ENCODE measurements at places on chromosomes 16 and 17. TPM values are rescaled to one million over a fixed set of nuclear protein-coding genes. Genes with fewer than 3 reads are reported as not detected.

- no peak for DNase-seq
These were observed 26.3 kb downstream of the MARF1 start for GRCh38 chr16:15616475-15617165.

DNA sequence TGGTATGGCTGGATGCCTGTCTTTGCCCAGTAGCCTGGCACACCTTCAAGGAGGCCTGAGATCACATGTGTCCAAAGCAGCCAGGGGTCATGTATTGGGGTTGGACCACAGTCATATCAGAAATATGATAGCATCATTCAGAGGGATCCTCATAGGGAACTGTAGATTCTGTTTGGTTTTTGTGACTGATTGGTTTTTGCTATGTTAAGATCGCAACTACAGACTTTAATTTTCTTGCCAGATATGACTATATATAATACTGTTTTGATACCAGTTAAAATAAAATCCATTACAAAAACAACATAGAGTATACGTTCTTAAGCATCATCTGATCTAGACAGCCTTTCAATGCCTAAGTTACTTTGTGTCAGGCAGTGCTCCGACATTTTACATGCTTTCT lies 11.8 kb upstream of the SMPD3 start:
- no peak for DNase-seq

- no peak for DNase-seq
These were observed 392.7 kb downstream of the CPPED1 start for GRCh38 chr16:12410837-12411490.

DNA sequence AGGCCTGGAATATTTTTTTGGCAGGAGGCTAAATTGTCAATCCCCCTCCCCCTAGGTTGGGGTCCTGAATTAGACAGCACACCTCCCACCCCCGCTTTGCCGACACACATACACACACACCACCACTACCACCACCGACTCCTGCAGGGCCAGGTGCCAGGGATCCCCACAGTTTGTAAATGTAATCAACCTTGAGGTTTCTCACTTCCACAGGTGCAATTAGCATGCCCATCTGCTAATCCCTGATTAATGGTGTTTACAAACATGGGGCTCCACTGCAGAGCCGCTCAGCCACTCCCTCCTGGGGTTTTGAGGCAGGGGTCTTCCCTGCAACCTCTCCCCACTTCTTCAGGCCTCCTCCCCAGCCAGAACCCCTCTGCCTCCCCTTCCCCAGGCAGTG lies 11.8 kb downstream of the MRM1 start:
- no peak for DNase-seq

Gene SLC5A10
- total RNA-seq, result 0.38 TPM

DNA sequence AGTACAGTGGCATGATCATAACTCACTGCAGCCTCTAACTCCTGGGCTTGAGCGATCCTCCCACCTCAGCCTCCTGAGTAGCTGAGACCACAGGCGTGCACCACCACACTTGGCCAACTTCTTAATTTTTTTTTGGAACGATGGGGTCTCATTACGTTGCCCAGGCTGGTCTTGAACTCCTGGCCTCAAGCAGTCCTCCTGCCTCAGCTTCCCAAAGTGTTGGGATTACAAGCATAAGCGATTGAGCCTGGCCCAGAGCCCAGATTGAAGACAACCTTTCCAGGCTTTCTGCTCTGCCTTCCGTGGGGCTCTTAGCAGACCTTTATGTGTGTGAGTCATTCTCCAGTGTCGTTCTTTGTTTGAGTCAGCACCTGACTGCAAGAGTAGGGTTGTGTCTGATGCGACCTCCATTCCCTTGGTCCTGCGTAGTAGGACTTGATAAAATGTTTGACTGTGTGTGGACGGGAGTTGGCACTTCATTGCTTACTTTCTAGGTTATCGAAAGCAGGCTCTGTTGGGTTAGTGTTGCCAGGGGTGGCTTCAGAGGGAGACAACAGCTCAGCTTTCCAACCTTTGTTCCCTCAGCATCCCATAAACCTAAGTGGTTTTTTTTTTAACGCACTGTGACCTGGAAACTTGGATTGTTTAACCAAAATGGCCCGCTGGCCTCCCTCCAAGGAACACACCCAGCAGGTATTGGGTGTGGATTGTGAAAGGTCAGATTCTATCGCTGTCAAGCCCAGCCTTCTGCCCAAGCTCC lies 26.4 kb downstream of the EEF2K start:
- DNase-seq, result no peak

Gene TBC1D3H
- total RNA-seq, result not detected

GRCh38 chr17:34616148-34616547 lies 36.8 kb downstream of the TMEM132E start:
- DNase-seq, result no peak

DNA sequence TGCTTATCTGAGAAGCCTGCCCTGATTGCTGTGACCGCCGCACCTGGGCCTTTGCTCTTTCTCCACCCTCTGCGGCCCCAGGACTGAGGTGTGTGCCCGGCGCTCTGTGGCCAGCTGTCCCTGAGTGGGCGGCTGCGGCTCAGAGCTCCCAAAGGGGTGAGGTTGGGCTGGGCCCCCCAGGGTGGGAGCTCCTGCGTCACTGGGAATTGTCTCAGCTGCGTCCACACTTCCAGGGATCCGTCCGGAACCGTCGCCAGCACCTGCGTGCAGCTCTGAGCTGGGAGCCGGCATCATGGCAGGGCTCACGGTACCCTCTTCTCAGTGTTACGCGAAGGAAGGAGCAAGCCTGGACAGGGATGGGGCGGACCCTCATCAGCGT lies 24.3 kb downstream of the ZNF469 start:
- no peak for DNase-seq

DNA sequence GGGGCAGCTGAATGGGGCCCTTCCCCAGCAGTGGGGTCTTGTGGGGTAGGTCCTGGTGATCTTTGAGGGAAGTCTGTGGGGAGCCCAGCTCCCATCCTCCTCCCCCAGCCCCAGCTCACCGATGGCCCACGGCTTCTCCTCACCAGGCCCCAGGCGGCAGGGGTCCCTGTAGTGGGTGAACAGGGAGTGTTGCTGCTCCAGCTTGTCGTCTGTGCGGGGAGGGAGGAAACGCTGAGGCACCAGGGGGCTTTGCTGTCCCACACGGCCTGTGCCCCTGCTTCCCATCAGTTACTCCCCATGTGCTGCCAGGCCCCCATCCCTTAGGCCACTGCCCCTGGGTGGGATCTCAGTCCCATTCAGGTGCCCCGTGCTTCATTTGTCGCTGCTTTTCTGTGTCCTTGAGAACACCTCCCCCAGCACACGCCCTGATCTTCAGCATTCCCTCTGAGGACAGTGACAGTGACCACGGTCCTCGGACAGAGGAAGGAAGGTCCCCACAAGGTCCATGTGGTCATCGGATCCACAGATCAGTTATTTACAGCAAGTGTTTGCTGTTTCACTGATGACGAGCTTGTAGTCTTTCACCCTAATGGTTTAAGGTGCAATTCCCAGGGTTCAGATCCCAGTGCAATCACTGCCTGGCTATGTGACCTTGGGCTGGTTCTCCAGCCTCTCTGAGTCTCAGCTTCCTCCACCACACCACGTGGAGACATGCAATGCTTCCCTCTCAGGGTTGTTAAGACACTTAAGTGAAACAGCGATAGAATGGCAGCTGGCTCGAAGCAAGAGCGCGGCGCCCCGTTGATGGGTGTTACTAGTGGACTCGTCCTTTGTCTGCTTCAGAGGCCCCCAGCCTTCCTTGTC lies 53.1 kb downstream of the PRMT7 start:
- DNase-seq, result no peak

DNA sequence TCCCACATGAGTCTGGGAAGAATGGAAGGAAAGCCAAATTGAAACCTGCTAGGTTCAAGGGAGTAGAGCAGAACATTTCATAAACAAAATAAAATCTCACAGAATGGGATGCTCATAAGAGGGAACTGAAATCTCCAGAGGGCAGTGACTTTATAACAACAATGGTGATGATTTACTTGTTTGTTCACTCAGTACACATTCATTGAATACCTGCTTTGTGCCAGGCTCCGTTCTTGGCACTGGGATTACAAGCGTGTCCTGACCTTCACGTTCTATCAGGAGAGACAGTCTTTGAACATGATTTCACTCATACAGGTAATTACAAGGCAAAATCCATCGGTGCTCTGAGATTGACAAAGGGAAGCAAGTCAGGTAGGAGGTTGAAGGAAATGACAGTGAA lies 356.3 kb downstream of the HAPSTR1 start:
- no peak for DNase-seq

GRCh38 chr16:67562918-67563707 lies 787 bp downstream of the CTCF start:
- DNase-seq, result peak; percentile 58

Gene CX3CL1
- total RNA-seq, result 12.2 TPM

DNA sequence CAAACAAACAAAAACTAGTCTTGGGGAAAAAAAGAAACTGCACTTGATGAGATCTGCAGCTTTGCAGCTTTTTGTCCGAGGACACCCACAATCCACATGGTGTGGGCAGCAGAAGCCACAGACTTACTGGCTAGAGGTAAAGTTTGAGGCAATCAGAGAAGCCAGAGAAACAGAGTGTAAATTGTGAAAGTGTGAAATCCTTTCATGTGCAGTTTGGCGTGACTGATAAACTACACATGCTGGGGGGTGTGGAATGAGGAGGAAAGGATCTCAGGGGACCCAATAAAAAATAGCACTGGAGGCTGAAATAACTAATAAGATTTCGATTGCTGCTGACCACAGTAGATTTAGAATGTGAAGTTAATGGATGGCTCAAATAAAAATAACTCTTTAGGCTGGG lies 42.4 kb upstream of the HOXB13 start:
- DNase-seq, result no peak

Gene DPEP1
- total RNA-seq, result 0.30 TPM

Gene ZNF232
- 9.6 TPM for total RNA-seq

Gene MPO
- not detected for total RNA-seq

DNA sequence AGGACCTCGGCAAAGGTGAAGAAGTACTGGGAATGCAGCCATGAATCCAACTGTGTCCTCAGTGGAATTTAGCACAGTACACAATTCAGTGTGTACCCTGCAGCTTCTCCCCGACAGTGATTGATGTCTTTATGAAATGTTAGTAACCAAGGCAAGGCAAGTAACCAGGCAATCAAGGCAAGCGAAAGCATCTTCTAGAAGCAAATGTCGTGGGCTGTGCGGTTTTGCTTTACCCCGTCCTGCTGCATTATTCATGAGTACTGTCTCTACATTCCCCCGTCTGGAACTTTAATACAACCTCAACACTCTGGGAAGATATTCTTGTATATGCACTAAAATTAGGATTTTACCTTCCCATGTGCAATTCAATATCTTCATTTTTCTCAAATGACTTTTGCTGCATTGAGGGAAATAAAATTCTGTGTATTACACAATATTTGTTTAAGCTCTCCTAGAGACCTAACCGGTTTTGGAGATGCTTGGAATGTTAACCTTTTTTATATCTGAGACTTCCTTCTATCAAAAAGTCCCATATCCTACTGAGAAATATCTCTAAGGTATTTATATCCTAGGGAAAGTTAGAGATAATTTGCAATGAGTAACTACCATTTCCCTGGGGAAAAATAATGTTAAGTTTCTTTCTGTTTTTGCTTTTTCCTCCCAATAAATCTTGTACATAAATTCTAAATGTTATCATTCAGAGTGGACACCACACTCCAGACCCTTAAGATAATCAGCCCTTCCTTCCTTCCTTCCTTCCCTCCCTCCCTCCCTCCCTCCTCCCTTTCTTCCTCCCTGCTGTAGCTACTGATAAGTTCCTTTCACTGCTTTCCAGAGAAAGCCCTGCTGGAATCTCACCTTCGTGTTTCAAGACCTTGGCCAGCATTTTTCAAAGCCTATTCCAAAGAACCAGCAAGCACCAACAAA lies 51.9 kb upstream of the ADORA2B start:
- no peak for DNase-seq

DNA sequence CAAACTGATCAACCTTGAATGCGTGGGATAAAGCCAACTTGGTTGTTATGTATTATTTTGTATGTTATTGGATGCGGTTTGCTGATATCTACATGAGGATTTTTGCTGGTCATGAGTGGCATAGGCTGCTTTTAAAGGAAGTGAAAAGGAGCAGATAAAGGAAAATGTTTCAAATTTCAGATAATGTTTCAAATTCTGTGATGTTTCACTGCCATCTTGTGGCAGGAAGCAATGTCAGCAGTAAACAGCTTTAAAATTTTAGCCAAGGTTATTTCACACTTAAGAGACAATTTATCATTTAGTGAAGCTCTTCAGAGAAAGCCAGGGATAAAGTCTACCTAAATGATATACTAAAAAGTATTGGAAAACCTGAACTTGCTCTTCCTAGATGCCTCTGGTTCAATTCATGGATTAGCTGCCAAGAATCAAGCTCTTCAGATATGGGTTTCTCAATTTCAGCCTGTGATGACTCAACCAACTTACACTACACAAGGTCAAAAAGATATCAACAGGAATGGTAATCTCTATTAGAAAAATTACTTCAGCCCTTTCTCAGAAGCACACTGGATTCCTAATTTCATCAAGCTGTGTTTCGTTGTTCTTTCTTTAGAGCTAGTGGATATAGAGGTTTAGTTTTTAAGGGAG lies 136.0 kb upstream of the C17orf78 start:
- no peak for DNase-seq

Gene WWP2
- total RNA-seq, result 49.4 TPM

DNA sequence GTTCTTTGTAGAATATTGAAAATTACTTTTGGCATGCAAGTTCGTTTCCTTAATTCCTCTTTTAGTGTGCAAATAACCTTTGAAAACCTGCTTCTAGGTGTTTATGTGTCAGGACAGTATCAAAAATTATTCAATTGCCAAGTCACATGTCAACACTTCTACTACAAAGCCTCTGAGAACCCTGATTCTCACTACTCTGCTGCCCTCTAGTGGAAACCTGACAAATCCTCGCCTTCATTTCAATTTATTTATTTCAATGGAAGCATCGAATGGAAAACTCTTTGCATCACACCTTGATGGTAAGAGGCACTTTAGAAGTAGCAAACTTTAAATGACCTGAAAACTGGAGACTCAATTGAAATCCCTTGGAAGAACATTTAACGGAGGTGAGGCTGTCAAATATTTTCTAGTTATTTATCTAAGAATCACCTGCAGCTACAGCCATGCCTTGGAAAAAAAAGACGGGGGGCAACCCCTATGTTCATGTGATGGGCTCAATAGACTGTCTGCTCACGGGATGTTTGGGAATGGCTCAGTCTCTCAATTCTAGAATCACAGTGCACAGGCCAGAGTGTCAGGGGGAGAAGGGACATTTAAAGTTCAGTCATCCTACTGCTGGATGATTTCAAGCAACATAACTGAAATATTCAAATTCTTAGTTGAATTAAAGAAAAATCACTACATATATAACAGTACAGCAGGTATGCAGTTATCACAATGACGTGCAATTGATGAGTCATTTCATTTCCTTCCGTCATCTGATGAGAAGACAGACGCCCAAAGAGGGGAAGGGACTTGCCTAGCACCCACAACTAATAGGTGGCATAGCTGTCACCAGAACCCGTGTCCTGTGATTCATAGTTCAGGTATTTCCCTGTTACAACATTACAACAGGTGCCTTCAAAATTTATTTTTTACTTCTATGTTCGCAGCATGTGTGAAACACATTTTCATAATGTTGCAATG lies 563.9 kb downstream of the TOX3 start:
- peak; percentile 19 for DNase-seq

DNA sequence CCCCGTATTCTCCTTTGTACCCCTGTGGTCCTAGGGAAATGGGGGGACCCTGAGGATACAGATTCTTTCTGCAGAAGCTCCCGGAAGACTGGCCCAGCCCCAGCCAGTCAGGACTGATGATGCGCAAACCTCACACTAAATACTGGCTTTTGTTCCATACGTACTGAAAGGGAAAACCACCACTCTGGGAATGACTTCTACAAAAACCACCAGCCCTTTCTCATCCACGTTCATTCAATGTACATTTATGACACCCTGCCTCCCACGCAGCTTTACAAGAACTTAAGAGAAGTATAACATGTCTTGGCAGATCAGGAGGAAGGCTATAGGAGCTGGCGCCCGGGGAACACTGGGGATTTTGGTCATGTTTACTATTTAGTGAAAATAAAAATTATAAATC lies 70.6 kb downstream of the MARCHF10 start:
- DNase-seq, result no peak

Gene SYCE1L
- total RNA-seq, result 12.1 TPM

Data from ovary (tissue), 10 donors.